Activated CD8-positive, alpha-beta memory T cell treated with anti-CD3 and anti-CD28 coated beads for 1 hour (primary cell): ENCODE measurements at places on chromosomes 2 and 18.

- peak; percentile 94 for DNase-seq
Observed at GRCh38 chr18:62186774-62187542, at the start of the genes PIGN and RELCH. PIGN (minus strand) TSS chr18:62187056; CDS start chr18:62161353, 25,703 bp downstream. RELCH (plus strand) TSS chr18:62187255; CDS start chr18:62187506, 251 bp downstream.

- no peak for DNase-seq
Observed at GRCh38 chr2:241560162-241560882, 1.8 kb downstream of the BOK start.

- no peak for DNase-seq
Observed at GRCh38 chr2:222959358-222959757, 92.6 kb upstream of the KCNE4 start.

DNA sequence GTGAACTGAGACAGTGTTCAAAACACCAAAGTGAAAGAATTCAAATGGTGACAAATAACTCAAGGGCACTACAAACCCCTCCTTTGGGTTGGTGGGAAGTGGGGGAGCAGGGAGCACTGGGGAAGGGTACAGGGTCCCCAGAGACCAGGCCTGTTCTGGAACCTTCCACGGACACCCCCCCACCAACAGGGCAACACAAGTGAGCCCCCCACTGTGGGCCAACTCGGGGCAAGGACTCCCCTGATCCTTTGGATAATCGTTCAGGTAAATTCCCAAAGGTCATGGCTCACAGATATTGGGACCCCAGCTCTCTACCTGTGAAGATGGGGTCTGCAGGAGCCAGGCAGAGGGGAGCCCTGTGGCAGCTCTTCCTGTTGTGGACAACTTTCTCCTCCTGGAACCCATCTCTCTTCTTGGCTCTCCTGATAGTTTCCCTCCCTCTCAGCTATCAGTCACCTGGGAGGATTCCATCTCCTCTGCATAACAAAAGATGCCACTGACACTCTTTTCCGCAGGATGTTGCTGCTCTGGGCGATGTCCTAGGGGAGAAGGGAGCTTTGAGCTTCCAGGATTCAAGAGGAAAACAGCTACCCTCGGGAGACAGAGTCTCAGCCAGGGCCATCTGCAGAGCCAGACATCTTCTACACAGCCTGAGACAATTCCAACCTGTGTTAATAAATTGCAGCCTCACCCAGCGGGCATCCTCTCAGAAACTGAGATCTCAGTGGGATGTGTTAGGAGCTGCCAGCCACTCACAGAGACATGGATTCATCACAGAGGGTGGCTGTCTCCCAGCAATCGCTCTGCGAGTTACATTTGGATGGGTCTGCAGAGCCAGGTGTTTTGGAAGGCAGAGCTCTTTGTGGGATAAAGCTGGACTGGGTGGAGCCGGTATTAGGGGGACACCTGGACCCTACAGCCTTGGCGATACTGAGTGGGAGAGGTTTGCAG is 35.4 kb downstream of the MBP start:
- no peak for DNase-seq

GRCh38 chr2:190280565-190281350 is 38.9 kb downstream of the HIBCH start:
- DNase-seq, result no peak

GRCh38 chr18:48313792-48314191 is 95.4 kb downstream of the ZBTB7C start:
- no peak for DNase-seq

- no peak for DNase-seq
Observed at GRCh38 chr2:226399006-226399405, 400.6 kb downstream of the IRS1 start.

DNA sequence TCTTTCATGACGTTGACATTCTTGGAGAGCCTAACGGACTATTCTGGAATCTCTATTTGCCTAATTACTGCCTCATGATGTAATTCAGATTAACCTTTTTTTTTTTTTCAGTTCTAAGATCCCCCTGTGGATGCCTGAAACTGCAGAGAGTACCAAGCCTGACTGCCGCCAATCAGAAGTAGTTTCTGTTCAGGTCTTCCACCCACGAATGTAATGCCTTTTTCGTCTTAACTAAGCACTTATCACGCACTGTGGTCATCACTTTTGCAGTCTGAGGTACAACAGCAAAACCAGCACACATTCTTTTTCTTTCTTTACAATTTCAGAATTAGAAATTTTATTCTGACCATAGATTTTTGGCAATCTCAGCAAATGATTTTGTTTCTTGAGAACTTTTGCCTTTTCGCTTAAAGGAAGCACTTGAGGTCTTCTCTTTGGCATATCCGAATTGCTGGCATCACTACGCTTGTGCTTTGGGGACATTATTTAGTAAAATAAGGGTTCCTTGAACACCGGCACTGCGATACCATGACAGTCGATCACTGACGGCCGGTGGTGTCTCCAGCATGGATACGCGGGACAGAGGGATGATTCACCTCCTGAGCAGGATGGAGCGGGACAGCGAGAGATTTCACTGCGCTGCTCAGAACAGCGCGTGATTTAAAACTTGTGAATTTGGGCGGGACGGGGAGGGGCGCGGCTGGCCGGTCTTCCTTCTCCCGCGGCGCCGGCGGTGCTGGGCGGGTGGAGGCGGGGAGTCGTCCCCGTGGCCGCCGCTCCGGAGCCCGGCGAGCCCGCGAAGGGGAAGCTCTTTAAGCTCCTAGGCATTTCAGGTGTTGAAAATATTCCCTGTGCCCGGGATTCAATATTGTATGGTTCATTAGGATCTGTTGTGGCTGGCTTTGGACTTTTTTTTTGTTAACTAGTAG is 32.0 kb upstream of the GPR55 start:
- DNase-seq, result no peak

GRCh38 chr2:119028327-119029174 is 86.6 kb downstream of the MARCO start:
- no peak for DNase-seq
